MCF 10A (cell line): ENCODE measurements at places on chromosomes 2 and 18.

GRCh38 chr2:100720445-100720844 is 99.5 kb upstream of the NPAS2 start:
- DNase-seq: no peak

- DNase-seq: no peak
These were observed 123.2 kb upstream of the LRP1B start for GRCh38 chr2:142254031-142254430.

DNA sequence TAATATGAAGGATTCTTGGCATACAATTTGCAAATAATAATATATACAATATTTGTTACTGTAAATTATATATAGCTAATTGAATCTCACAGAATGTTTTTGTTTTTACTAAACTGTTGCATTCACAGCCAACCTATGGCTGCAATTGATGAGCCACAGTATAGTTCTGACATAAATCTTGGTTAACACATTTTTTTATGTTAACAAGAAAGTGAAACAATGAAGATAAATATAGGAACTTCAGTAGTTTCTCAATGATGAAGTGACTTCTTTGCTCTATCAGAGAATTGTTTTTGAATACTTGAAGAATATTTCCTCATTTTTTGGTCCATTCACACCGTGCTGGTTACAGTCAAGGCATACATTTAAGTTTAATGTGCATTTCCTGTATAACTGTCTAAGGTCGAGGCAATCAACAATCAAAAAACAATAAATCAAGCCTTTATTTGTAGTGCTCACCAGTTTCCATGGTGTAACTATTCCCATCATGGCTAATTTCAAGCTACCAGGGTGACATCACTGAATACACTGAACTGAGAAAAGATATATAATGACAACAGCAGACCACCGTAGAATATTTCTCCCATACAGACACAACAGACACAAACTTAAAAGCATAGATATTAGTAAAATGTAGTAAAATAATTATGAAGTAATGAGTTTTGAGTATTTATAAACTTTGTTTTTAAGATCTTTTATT is 12.9 kb upstream of the ETAA1 start:
- no peak for DNase-seq

DNA sequence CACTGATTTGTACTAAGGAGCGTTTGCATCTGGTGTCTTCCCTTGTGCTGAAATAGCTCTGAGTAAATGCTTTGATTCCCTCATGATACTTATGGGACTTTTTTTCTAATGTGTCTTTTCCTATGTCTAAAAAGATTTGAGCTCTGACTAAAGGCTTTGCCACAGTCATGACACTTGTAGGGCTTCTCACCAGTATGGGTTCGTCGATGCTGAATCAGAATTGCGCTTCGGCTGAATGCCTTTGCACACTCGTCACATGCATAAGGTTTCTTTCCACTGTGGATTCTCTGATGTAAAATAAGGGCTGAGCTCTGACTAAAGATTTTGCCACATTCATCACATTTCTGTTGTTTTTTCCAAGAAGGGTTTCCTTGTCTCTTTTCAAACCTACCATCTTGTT is 8.0 kb downstream of the ZNF396 start:
- no peak for DNase-seq

GRCh38 chr2:218145124-218145523 is 19.3 kb downstream of the CXCR2 start:
- DNase-seq: peak; percentile 91

DNA sequence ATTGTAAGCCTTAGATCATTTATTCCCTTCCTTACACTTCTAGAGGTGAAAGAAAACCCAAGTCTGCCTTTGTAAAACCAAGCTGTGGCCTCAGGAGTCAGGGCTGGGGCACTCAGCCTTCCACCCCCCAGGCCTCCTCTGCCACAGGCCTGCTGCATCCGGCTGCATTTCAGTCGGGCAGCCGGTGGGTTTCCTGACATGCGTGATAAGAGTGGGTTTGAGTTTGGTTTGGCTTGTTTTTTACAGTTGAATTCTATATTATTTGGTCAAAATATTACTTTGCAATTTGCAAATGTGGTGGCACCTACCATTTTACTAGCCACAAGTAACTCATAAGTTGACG is 42.4 kb downstream of the ADI1 start:
- DNase-seq: no peak

GRCh38 chr2:202051499-202052161 is 18.0 kb downstream of the FZD7 start:
- no peak for DNase-seq

GRCh38 chr18:9927392-9928063 is 13.7 kb downstream of the VAPA start:
- DNase-seq: no peak

- no peak for DNase-seq
These were observed 160.5 kb upstream of the KCNJ3 start for GRCh38 chr2:154537843-154538450.

DNA sequence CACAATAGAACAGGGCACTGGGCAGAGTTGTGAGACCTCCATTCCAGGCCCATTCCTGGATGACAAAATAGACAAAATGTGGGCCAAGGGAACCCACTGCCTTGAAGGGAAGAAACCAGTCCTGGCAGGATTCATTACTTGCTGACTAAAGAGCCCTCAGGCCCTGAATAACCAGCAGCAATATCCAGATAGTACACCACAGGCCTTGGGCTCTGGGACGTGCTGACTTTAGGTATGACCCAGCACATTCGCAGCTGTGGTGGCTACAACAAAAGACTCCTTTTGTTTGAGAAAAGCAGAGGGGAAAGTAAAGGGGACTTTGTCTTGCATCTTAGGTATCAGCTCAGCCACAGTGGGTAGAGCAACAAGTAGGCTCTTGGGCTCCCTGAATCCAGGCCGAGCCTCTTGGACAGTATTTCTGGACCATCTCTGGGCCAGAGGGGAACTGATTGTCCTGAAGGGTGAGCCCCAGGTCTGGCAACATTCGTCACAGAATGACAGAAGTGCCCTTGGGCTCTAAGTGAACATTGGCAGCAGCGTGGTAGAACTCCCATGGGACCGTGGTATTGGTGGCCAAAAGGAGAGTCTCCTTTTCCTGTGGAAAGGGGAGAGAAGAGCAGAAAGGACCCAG is 89.9 kb upstream of the CD226 start:
- peak; percentile 9 for DNase-seq

DNA sequence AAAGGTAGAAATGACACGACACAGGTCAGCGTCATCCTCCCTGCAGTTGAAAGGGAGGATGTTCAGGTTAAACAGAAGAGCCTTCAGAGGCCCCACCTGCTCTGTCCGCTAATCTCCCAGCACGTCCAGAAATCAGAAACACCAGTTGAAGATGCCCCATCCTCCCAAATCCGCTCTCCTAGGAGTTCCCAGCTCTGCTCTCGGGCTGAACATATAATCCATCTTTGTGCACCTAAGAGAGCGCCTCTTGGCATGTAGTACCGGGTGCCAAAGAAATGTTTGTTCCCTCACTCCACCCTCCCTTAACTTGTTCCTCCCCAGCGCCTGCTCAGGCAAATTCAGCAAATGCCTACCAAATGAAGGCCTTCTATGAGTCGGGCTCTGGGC is 145.2 kb upstream of the SMAD2 start:
- DNase-seq: no peak

- DNase-seq: no peak
These were observed 50.9 kb upstream of the PHLPP1 start for GRCh38 chr18:62664414-62664813.

DNA sequence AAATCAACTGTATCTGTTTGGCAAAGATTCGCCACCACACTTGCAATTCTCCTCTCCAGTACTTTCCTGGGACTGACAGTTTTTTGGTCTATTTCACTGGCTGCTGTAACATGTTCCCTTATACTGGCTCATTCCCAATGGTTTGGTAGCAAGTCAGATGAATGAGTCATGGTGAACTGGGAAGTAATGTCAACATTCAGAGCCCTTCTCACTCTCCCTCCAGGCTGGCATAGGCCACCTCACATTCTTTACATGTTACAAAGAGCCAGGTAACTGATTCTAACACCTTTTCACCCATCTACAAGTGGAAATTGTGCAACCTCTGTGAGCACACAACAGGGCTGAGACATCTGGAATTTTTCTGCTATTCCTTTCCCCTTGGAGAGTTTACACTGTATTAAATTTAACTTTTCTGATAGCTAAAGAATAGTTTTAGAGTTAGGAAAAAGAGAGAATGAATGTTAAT is 111.3 kb upstream of the TLK1 start:
- peak; percentile 98 for DNase-seq

DNA sequence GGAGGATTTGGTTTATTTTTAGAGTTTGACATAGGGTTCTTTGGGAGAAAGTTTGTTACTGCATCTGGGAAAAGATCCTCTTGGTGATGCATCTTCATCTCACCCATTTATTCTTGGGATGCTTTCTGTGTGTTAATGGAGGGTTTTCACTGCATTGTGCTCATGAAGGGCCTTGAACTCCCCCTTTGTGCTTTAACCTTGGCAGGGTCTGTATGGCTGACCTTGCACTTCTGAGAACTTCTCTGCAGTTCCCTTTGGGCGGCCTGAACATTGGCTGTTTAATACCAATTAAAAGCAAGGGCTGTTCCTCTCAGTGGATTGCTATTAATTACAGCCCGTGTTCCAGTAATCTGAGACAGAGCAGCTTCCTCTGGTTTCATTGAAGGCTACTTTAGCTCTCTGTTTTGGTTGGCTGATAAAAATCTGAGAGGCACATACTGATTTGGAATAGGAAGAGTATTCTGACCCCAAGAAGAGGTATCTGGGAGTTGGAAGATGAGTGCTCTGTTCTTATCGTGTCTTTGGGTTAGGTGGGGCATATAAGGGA is 37.5 kb downstream of the FMNL2 start:
- DNase-seq: no peak

GRCh38 chr2:145157741-145158591 is 638.0 kb upstream of the ZEB2 start:
- peak; percentile 89 for DNase-seq

DNA sequence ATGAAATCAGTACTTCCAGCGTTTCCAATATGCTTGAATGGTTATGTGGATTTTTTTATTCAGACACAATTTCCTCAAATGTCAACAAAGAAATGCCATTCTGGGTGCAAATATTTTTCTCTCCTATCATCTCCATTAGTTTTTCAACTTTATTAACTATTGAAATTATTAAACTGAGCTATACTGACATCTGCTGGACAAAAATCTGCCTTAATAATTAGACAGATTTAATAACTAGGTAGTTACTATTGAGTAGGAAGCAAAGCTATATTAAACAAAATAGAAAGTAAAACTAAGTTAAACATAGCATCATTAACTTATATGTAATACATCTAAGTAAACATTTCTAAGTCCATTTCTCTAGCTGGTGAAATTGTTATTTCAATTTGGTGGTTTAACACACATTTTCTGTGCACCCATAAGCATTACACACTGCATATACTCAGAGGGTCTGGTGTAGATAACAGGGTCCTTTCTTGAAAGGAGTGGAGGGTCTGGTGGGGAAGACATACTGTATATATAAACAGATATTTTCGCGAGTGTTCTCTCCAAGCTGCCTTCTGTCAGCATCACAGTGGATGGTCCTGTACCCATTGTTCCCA is 77.0 kb downstream of the LANCL1 start:
- peak; percentile 28 for DNase-seq

- no peak for DNase-seq
These were observed 368.0 kb upstream of the MYT1L start for GRCh38 chr2:2699121-2699505.

DNA sequence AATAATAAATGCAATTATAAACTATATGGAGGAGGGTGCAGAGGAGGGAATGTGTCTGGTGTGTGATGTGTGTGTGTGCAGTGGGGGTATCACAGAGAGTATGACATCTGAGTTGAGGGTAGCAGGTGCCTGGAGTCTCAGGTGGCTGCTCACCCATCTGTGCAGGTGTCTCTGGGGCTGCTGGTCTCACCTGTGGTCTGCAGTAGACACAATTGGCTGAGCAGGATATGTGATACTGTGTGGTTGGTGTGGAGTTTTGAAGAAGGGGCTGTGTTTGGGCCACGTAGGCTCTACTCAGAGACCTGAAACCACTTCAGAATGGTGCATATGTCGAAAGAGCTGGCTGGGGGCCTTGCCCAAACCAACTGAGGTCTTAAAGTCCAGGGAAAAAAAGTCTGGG is 17.0 kb downstream of the FABP1 start:
- DNase-seq: no peak

- DNase-seq: no peak
These were observed 15.3 kb downstream of the CAPN14 start for GRCh38 chr2:31202041-31202440.

DNA sequence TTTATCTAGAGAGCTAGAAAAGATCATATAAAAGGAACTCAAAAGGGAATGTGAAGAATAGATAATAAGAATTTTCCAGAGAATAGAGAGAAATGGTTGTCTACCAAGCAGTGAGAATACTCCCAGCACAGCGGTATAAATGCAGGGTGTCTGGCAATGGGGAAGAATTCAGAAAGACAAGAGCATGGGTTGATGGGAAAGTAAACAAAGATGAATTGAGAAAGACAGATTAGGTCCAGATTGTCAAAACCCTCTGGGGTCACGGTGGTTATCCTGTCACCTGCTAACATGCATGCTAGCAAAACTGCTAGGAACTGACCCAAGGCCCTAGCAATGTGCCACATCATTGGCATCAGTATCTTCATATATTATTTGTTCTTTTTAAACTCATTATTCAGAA is 30.8 kb upstream of the C1D start:
- no peak for DNase-seq

- peak; percentile 62 for DNase-seq
These were observed 149.9 kb downstream of the RBM43 start for GRCh38 chr2:151111599-151112278.

- peak; percentile 8 for DNase-seq
These were observed 766 bp downstream of the TMEM17 start for GRCh38 chr2:62505109-62505749.

DNA sequence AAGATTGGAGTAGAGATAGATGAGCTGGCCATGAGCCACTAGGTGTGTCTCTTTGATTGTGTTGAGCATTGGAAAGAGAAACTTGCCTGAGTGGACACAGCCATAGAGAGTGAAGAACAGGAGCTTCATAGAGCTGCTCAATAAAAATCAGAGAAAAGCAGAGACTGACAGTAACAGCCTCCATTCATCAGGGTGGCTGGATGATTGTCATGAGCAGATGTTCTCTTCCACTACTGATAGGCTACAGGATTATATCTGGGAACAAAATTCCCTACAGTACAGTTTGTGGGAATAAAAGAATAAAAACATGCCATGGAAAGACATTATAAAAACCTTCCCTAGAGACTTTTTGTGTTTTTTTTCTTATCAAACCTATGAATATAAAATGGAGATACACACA is 404.8 kb upstream of the ACVR2A start:
- DNase-seq: no peak
